Kasumi-1 (cell line): ENCODE measurements at places on chromosomes 4 and X.

GRCh38 chrX:129772796-129773431, 6.8 kb upstream of the SASH3 start:
- peak; percentile 86 for DNase-seq

DNA sequence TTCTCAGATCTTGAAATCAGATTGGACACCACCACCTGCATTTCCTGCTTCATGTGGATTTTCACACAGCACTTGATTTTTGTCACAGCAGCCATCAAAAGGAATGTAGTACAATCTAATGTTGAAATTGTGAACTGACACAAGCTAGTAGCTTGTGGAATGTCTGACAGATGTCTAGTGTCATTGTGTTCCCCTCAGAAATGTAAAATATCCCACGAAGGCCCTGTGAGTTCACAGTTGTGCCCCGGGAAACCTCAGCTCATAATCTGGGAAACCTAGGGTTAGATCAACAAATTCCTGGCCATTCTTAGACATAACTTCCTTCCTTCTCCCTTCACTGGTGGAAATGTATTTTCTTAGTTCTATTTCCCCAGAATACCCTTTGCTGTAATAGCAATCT, 205.7 kb downstream of the AR start:
- no peak for DNase-seq

DNA sequence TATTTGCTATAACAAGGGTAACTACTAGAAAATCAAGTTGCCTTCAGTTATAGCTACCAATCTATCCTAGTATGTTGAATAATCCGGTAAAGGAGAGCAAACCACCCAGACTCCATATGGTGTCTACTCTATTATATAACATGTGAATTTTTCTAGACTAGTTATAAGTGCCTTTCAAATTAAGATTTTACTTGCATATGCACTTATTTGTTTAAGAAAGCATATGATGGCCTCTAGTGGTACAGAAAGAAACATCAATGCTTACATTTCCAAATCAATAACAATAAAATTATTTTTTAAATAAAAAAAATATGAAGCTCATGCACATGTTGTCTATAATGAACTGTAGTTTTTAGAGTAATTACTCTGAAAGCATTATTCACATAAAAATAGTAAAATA, 1516.4 kb upstream of the PABPC4L start:
- DNase-seq = peak; percentile 6

DNA sequence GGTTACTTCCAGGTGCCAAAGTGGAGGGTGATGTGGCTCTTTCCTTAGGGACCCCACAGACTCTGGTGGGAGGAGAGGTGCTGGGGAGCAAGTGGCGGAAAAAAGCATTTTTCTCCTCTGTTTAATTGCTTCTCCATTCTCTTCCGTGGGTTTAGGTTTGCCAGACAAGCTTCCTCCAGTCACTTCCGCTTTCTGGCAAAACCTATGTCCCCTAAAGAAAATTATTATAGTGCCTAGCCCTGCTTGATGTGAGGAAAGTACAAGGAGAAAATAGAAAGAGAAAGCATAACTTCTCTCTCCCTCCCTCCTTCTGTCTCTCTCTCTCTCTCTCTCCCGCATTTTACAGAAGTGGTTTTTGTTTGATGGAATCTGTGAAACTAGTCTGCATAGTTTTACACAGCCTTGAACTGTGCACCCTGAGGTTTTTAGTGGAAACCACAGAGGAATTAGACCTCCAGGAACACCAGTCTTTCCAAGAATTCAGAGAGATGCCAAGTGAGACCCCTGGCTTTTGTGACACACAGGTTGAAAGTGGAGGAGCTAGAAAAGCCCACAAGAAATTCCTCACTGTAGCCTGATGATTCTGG, 231.1 kb upstream of the ANXA3 start:
- peak; percentile 86 for DNase-seq

DNA sequence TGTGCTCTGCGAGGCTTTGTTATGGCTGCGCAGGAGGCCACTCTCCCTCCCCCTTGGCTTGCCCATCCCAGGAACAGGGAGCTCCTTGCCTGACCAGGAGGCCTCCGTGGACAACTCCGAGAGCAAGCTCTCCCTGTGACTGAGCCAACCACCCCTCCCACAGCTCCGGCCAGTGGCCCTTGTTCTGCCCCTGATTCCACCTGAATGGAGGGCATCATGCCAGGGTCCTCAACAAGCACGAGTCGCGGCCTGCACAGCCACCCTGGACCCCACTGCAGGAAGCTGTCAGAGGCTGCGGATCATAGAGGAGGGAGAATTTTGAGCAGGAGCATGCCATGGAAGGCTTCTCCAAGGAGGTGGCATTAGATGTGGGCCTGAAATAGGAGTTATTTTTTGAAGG, 44.8 kb upstream of the GRPEL1 start:
- no peak for DNase-seq

DNA sequence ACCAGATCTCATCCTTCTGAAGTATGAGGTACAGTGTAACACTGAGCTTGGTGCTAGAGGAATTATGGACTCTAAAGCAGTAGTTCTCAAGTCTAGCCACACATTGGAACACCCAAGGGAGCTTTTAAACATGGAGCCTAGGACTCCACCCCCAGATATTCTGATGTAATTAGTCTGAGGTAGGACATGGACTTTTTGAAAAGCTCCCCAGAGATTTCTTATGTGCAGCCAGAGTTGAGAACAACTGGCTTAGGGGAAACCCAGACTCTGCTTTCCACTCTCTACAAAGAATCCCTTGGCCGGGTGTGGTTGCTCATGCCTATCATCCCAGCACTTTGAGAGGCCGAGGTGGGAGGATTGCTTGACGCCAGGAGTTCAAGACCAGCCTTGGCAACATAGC, 11.6 kb upstream of the GDPD2 start:
- DNase-seq = no peak

- no peak for DNase-seq
These were observed 62.6 kb upstream of the KLF3 start for GRCh38 chr4:38601244-38601915.

GRCh38 chrX:23383411-23383810, 48.8 kb downstream of the PTCHD1 start:
- DNase-seq = no peak

DNA sequence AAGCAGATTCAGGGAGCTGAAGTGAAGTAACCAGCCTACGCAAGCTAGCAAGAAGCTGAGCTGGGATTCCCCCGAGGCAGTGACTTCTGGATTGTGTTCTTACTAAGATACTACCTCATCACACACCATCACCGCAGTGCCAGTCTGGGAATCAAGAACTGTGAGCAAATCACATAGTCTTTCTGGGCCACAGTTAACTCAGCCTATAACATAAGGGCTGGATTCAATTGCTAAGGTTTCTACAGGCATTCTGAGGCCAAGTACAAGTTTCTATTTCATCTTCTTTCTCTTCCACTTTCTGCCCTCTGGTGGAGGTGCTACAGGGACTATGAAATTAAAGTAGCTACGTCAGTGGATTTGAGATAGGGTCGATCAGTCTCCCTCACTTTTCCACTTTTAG, 1.4 kb upstream of the CORIN start:
- peak; percentile 77 for DNase-seq

DNA sequence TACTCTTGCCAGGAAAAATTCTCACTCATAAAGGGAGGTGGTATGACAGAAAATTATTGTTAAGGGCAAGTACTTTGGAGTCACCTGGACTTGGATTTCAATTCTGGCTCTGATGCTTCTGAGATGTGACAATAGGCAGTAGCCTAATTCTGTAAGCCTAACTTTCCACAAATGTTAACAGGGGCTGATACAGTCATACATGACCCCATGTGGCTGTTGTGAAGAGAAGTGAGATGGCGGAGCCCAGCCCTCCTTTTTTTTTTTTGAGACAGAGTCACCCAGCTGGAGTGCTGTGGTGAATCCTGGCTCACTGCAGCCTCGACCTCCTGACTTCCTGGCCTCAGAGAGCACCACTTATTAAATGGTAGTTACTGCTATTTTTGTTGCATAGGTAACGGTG, 54.4 kb upstream of the IRF2 start:
- DNase-seq = no peak

DNA sequence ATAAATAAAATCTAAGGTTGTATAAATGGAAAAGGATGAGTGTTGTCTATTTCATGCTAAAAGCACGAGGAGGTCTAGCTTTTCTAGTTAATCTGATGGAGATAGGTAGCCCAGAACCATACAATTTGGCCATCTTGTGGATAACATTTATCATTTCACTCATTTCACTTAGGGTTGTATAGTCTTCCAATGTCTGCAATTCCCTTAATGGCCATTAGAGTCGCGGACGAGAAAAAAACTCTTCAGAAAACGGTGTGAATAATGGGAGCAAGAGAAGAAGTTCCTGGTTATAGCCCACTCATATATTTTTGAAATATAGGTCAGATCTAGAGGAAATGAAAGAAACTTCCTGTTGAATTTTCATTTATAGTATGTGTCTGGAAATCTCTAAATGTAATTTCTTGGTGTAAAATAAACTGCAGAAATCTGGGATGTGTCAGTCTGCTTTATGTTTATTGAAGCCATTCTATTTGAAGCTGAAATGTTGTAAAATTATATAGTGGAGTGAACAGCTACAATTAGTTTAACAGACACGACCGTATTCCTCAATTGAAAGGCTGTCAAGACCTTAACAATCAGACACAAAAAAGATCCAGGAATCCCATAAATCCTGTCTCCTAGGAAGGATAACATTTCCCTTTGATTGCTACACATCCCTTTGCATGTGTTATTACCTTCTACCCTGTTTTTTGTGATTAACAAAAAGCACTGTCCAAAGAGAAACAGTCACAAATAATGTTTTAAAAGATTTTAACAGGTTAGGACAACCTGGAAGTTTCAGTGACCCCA, 47.7 kb upstream of the MGST2 start:
- peak; percentile 40 for DNase-seq
